ENCODE measurements at places on chromosomes 7 and 10.
A peak's percentile ranks its signal among the peaks of the same experiment; 100 is the strongest.

- DNase-seq, result peak; percentile 37
Measured at GRCh38 chr7:131625817-131626372, 69.5 kb upstream of the PODXL start.

- DNase-seq, result no peak
Measured at GRCh38 chr10:29412485-29412884, 123.6 kb downstream of the LYZL1 start.

DNA sequence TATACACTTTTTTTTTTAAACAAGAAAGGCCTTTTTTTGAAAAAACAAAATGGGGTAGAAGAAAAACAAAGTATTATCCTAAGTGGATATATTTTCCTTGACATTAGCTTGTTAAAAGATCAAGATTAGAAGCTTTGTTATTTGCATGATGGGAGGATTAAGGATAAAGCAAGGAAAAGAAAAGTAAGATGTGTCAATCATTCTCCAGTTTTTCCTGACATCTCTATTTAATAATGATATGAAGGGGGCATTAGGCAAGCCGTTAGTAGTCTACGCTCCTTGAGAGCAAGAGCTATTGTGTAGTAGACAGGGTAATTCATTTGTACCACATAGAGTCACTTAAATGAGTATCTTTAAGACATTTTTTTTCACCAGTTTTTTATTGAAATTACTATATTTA is 137.6 kb downstream of the RNF133 start:
- no peak for DNase-seq

DNA sequence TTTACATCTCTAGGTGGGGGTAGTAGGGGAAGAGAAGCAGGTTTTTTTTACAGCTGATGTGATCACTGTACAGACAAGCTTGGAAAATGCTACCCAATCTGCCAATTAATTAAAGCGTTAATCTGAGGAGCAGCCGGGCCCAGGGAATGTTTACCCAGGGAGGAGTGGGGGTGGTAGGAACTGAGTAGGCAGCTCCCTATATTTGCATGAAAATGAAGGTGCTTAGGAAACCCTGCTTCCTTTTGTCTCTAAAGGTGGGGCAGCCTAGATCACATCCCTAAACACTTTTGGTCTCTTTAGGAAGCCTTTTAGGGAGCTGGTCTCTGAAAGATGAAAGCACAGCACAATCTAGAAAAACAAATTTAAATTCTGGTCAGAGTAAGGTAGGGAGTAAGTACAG is 53.0 kb upstream of the NFKB2 start:
- peak; percentile 47 for DNase-seq

GRCh38 chr10:21526188-21526859 is 842 bp upstream of the SKIDA1 start:
- peak; percentile 61 for DNase-seq

- no peak for DNase-seq
Measured at GRCh38 chr7:30083334-30083733, 51.5 kb upstream of the MTURN start.

DNA sequence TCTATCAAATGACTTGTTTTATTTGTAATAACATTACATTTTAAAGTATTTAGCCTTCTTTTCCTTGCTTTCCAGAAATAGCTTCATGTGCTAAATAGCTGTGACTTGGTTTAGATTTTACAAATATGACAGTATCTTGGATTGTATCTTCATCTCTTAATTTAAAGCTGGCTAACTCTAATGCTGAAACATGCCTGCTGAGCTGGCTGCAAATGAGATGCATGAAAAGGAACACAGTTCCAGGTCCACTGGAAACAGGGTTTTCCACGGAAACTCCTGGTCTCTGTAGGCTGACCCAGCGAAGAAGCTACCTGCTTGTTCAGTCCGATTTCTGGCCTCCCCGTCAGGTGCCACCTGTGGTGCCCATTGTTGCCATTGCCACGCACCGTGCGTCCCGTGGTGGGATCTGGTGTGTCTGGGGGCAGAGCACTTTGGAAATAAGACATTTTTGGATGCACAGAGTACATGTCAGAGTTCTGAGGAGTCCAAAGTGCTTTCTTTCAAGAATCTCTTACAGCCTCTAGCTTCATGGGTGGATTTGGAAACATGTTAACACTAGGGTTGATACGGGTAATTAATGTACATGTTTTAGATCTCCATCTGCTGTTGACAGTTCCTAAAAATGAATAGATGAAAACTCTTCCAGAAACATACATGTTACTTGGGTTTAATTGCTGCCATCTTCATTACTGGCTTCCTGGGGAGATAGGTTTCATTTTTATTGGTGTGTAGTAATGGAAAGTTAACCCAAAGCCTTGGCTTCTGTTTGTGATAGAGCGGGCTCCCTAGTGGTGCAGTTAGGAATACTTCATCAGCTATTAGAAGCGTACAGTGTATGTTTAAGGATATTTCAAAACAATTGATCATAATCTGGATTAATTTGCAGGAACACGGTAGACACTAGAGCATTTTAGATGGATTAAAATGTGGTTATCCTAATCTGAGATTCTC is 45.0 kb downstream of the SHH start:
- no peak for DNase-seq

DNA sequence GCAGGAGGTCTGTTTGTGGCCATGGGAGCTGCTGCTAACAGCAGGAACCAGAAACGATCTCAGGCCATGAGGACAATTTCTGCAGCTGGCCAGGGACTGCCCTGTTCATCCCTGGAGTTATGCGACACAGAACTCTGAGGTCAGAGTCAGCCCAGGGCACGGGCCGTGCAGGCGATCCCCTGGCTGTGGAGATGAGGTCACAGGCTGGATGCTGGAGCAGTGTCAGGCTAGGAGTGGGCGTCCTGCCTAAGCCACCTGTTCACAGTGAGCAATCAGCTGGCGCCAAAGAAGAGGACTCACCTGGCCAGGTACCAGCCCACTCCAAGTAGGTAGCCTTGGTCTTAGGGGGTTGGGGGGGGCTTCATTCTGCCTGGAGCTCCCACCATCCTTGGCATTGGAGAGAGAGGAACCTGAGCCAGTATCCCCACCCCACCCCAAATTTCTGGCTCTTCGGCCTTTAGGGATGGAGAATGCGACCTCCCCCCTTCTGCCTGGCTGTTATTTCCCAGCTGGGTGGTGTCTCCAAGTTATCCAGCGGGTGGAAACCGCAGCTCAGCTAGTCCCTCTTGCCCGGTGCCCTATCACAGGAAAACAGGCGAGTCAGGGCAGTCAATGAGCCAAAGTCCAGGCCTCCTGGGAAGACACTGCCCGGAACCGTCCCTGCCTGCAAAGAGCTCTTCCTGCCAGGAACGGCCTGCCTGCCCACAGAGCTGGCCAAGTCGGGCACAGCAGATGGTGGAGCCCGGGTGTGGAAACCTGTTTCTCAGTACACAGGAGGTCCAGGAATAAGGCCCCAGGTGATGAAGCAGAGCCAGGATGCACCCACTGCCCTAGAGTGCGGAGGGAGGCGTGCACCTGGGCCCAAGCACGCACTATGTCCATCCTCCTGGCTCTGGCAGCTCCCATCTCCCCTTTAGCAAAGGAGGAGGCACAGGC is 1.8 kb upstream of the TTYH3 start:
- no peak for DNase-seq

DNA sequence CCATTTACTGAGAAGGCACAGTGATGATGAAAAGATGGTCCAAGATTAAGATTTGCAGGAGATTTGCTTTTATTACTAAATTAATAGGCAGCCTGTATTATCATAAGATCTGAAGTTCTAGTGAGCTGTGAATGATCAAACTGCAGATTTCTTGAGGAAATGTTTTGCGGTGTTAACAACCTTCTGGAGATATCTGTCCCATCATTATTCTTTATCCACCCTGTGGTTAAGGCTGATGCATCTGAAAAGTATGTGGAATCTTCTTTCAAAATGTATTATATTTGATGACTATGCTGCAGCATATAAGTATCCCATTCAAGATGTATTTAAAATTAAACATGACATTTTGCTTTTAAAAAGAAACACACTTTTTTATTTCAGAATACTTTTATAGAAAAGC is 150.3 kb downstream of the POLR1F start:
- peak; percentile 47 for DNase-seq

DNA sequence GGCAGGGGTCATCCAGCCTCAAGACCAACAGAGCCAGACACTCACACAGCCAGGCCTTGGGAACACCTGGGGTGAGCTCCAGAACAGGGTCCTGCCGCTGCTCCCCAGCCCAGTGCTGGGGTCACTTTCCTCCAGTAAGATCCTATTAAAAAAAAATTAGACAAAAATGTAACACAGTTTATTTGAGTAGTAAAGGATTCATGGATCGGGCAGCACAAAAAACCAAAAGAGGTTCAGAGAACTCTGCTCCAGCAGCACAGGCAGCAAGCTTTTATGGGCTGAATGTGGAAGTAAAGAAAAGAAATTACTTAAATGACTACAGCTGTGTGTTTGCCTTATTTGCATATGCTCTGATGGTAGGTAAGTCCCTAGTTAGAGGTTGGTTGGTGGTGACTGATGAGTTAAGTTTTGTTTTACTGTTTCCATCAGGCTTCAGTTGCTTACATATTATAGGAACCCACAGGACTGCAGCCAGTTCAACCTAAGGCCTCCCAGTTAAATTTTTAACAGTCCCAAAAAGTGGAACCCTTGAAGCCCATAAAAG is 80.5 kb upstream of the FGFR2 start:
- no peak for DNase-seq

- DNase-seq, result peak; percentile 27
Measured at GRCh38 chr7:8442814-8443304, 9.4 kb downstream of the NXPH1 start.

Measured in RWPE1 (cell line).